Dermis blood vessel endothelial cell (primary cell): ENCODE measurements at places on chromosomes 3 and 15. TPM values are rescaled to one million over a fixed set of nuclear protein-coding genes. Genes with fewer than 3 reads are reported as not detected.
A peak's percentile ranks its signal among the peaks of the same experiment; 100 is the strongest.

- DNase-seq, result peak; percentile 66
Measured at GRCh38 chr3:188037195-188037718, 116.7 kb upstream of the LPP start.

DNA sequence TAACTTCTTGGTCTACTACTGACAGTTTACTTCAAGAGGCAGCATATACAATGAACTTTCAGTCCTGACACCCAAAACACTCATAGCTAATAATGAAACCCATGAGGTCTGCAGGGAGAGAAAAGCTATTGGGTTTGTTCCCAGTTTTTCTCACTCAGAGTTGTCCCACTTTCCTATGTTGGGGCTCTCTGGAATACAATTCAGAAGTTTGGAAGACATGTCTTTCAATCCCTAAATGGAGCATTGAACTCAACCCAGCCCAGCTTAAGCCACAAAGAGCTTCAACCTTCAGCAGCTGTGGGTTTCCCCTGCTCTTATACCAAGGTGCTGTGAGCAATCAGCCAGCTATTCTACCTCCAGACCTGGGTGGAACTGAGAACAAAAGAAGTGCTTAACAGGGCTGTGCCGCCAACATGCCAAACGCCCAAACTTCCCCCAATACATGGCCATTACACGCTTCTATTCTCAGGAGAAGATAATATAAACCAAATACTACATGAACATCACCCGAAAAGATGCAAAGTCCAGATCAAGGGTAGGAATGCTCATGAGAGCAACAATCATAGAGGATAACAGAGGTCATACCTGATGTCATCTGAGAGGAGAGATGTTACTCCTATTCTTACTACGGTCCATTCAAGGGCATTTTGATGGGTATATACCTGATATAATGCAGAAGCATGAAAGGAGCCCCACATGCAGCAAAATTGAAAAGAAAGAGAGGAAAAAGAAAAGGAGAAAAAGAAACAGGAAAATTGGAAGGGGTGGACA is 131.2 kb upstream of the TGFBR2 start:
- DNase-seq, result no peak

- DNase-seq, result peak; percentile 75
Measured at GRCh38 chr15:99409097-99409473, 156.7 kb upstream of the MEF2A start.

- DNase-seq, result no peak
Measured at GRCh38 chr15:66094331-66094730, 159.2 kb downstream of the MEGF11 start.

The HYAL1 gene
- 11.4 and 30.6 TPM in 2 replicates for total RNA-seq

DNA sequence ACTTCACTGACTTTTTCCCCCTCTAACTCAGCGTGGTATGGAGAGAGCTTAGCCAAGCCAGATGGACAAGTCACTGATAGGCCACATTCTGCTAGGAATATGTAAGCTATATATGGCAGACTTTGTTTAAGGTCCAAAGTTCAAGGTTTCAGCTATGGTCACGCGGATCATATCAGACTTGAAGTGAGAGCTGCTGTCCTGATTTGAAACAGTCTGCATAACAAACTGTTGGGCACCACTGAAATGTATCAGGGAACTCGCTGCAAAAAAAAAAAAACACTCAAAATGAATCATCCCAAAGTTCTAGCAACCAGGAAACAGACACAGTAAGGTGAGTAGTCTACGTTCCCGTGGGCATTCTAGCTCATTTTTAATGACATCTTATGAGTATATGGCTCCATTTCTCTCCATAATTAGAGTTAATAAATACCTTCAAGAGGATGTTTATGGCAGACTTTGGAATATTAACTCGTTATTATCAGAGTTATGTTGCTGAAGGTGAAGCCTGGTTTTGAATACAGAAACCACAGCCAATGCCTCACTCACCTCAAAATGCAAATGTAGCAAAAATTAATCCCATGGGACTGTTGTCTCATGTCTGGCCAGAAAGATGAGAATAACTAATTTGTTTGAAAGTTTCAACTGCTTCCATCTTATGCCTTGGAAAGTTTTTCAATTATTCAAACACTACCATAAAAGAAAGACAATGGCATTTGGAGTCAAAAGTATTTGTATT is 12.3 kb downstream of the DPH3 start:
- peak; percentile 28 for DNase-seq

DNA sequence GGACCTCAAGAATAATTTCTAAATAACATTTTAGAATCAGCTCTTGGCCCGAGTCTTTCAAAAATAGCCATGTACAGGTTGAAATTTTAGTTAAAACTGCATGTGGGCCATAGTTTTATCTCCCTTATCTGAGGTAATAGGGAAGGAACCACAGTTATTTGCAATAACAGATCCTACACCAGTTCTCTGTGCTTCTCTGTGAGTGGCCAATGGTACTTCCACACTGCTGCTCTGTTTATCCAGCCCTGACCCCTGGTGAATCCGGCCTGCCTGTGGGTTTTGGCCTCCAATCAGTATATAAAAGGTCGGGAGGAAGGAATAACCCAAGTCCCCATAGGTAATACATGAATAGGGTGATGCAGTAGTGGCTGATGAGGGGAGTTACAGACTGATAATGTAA is 48.0 kb upstream of the TNIK start:
- no peak for DNase-seq

The STRIT1 gene
- not detected in 2 replicates for total RNA-seq

DNA sequence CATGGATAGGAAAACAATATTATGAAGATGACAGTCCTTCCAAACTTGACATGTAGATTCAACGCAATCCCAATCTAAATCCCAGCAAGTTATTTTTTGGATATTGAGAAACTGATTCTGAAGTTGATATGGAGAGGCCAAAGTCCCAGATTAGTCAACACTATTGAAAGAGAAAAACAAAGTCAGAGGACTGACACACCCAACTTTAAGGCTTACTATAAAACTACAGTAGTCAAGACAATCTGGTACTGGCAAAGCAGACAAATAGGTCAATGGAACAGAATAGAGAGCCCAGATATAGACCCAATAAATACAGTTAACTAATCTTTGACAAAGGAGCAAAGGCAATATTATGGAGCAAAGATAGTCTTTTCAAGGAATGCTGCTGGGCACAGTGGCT is 119.2 kb upstream of the ASB14 start:
- no peak for DNase-seq
